ENCODE measurements at places on chromosomes 6 and 20. TPM values are rescaled to one million over a fixed set of nuclear protein-coding genes. Genes with fewer than 3 reads are reported as not detected.

Gene TMEM200A
- 3.6 TPM for total RNA-seq

Gene C6orf15
- total RNA-seq = not detected

Gene RIMS4
- 4.0 TPM for total RNA-seq

Gene GPLD1
- 3.5 TPM for total RNA-seq

Gene E2F1
- total RNA-seq = 0.53 TPM

Gene BTBD9
- 9.9 TPM for total RNA-seq

DNA sequence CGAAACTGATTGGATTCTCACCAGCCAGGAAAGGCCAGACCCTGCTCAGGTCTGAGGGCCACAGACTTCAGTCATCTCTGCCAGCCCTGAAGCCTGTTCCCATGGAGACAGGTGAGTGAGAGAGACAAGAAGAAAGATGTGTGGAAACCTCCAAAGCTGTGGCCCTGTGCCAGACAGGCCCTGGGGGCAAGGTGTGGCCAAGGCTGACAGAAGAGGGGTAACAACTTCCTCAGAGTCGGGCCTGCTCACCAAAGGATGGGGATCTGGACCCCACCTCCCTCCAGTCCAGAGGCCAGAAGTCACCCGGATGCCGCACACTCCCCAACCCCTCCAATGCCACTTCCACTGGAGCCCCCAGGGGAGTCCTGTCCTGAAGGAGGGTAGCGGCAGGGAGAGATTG is 73.6 kb downstream of the MDGA1 start:
- no peaks in the 10 kb centered on the region for H3K27me3 ChIP-seq
- H3K36me3 ChIP-seq = no peaks in the 10 kb centered on the region
- no peak overlapping the region for H3K4me3 ChIP-seq

GRCh38 chr6:39608652-39609345 is 116.4 kb downstream of the KIF6 start:
- no peak overlapping the region for H3K4me3 ChIP-seq
- no peaks in the 10 kb centered on the region for H3K4me1 ChIP-seq
- H3K36me3 ChIP-seq = no peaks in the 10 kb centered on the region

DNA sequence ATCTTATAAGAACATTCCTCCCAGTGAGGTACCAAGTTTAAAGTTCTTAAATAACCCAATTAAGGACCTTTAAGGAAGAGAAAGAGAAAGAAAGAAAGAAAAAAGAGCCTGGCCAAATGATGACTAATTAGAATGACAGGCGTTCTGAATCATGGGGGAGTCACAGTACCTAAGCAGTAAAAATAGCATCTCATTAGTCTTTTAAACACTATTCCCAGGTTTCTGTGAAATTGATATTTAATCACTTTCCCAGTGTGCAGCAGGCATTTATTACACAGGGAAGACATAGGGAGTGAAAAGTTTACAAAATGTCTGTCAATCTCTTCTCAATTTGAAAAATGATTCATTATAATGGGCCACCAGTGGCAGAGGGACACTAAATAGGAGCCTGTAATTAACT is 251.4 kb upstream of the MANEA start:
- no peak overlapping the region for H3K4me3 ChIP-seq
- no peak overlapping the region for H3K27ac ChIP-seq
- no peak for DNase-seq
- H3K36me3 ChIP-seq = no peaks in the 10 kb centered on the region
- no peaks in the 10 kb centered on the region for H3K27me3 ChIP-seq
- no peaks in the 10 kb centered on the region for H3K4me1 ChIP-seq

DNA sequence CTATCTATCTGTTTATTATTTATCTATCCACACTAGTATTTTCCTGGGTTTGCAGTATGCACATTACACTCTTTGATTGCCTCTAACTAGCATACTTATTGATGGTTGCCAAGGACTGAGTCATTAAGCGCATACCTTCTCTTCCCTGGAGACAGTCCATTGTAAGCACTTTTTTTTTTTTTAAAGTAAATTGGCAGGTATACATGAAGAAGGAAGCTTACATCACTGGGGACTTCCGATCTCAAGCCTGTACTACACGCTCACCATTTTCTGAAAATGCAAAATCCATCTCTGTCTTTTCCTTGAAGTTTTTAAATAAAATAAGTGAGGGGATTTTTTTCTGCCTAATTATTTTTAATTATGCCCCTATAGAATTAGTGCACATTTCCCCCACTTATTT is 63.5 kb downstream of the HMGN3 start:
- no peak overlapping the region for H3K4me3 ChIP-seq
- H3K36me3 ChIP-seq = no peaks in the 10 kb centered on the region
- DNase-seq = no peak
- no peaks in the 10 kb centered on the region for H3K4me1 ChIP-seq
- no peak overlapping the region for H3K27ac ChIP-seq
- H3K27me3 ChIP-seq = no peaks in the 10 kb centered on the region

- H3K27me3 ChIP-seq = no peaks in the 10 kb centered on the region
- no peak overlapping the region for H3K27ac ChIP-seq
Observed at GRCh38 chr20:19706463-19706862, 51.6 kb upstream of the RIN2 start.

DNA sequence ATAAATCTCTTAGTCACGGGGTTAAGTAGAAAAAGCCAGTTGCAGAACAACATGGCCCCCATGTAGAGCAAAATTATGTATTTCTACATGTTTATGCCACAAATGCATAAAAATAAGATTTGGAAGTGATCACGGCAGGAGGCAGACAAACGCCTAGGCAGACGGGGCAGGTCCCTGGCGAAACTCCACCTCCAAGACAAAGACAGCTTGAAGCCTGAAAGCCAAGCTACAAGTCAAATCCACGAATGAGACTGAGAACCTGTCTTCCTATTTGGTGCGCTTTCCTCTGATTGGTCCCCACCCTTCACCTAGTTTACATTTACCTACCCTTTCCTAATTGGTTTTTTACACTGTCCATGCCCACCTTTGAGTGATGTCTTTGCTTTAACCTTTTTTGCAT is 28.7 kb upstream of the AHCY start:
- H3K27ac ChIP-seq = no peak overlapping the region
- DNase-seq = no peak
- H3K4me3 ChIP-seq = no peak overlapping the region
- no peaks in the 10 kb centered on the region for H3K27me3 ChIP-seq

DNA sequence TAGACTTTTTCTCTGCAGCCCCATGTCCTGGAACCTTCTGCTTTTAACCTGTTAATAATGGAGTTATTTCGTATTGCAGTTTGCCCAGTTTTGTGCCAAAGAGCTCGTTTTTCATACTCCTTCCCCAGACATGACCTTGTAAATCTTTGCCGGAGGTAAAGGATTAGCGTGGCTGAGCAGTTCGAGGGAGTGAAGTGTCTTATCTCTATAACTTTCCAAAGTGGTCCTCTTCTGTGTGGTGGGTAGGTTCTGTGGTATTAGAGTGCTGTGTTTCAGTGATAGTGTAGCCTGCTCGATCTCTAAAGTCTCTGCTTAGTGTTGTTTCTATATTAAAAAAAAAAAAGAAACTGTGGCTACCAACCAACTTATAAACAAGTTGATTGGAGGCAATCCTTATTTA is 67.5 kb downstream of the FARS2 start:
- no peaks in the 10 kb centered on the region for H3K36me3 ChIP-seq
- no peak overlapping the region for H3K4me3 ChIP-seq
- no peak overlapping the region for H3K27ac ChIP-seq

DNA sequence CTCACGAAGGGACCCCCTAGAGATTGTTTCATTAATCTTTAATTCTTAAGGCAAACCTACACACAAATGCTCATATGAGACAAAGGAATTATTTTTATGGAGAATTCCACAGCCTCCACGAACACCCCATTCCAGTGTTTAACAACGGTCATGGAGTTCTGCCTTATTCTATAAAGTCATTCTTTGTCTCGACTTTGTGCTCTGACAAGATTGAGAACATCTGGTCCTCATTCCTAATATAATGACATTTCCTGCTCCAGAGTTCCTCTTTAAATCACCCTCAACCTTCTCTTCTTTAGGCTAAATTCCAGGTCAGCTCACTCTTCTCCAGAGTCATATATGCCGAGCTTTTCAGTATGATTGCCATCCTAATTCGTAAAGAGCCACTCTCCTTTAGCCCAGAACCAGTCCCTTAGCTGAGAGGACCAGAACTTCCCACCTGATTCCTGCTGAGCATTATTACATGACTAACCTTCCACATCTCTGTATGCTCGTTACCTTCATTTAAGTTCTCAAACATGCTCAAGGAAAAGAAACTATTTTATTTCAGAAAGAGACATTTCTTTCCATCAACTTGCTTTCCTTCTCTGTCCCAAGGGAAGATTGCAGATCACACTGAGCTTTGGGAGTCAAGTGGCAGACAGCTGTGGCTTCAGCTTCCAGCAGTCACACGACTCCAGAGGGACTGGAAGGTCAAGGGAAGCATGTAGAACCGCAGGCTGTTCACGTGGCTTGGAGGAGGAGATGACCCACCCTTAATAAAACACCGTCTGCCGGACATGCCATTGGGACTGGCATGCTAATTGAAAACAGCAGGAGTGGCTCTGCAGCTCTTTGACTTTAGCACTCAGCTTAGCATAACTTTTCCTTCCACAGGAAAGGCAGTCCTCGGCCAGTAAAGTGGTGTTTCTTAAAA is 467.1 kb upstream of the HSF2 start:
- no peaks in the 10 kb centered on the region for H3K27me3 ChIP-seq
- H3K4me3 ChIP-seq = no peak overlapping the region
- no peaks in the 10 kb centered on the region for H3K4me1 ChIP-seq
- peak overlapping the region; percentile 10 for H3K27ac ChIP-seq

DNA sequence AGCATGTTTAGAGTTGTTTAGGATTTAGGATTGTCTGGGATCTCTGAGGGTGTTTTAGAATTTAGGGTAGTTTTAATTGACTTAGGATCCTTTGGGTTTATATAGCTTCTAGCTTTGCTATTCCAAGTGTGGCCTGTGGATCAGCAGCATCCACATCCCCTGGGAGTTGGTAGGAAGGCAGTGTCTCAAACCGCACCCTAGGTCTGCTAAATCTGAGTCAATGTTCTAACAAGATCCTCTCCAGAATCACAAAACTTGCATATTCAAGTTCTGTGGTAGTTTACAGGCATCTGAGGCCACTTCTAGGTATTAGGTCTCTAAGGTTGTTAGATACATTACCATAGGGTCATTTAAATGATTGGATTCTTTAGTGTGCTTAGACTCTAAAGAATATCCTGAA is 48.3 kb downstream of the PRND start:
- no peaks in the 10 kb centered on the region for H3K36me3 ChIP-seq
- no peak overlapping the region for H3K27ac ChIP-seq
- H3K27me3 ChIP-seq = no peaks in the 10 kb centered on the region
- no peaks in the 10 kb centered on the region for H3K4me1 ChIP-seq
- no peak for DNase-seq
- no peak overlapping the region for H3K4me3 ChIP-seq
